Substantia nigra (tissue), 51 donors: ENCODE measurements at places on chromosomes 11 and 22.

DNA sequence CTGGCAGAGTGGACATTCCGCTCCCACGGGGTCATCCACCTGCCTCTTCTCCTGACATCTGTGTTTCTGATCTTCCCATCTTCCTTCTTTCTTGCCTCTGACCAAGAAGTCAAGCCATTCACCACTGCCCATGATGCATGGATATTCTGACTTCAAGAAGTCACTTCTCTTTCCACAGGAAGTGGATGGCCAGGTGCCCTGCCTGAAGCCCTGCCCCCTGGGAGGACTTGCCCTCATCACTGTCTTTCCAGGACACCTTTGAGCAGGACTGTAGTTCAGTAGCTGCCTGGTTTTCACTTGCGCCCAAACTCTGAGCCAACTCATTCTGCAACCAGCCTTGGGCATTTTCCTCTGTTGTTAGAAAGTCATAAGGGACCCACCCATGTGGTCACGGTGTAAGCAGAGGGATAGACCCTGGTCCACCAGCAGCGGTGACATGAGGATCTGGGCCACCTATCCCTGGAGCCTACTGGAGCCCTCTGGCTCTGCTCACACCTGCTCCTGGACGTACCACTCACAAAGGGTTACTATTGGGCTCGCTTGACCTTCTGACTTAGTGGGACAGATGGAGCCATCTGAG lies 6.9 kb downstream of the CYTH4 start:
- DNase-seq = no peak

DNA sequence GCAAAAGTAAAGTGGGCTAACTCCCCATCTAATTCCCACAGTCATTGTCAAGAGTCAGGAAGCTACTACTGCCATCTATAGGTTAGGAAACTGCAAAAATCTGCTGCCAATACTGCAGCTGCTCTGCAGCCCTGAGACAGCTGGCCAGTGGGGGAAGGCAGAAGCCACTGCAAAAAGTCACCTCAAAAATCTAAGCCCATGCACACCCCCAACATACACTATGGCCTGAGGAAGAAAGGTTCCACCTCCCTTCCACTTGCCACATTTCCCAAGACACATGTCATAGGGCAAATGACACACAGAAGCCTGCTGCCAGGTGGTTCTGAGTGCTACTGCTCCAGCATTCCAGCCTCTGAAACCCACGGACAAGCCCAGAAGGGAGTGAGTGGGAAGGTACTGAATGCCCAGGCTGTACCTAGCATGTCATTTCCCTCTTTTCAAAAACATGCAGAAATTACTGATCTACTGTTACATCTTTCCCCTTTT lies 36.9 kb downstream of the DGCR2 start:
- DNase-seq = no peak

GRCh38 chr22:40659166-40659565 lies 20.1 kb upstream of the MCHR1 start:
- DNase-seq = no peak

GRCh38 chr11:106724293-106724892 lies 293.9 kb downstream of the GUCY1A2 start:
- DNase-seq = no peak

DNA sequence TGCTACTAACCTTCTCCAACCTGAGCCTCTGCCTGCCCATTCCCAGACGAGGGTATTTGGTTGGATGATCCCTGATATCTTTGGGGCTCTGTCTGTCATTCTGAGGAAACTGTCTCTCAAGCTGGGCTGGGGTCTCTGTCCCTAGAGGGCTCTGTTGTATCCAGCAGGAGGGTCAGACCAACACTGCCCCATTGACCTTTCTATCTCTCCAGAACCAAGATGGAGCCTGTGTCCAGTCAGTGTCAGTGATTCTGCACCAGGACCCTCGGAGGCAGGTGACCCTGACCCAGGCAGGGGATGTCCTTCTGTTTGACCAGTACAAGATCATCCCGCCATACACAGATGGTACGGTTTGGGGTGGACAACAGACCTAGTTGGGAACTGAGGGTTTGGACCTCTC lies 21.9 kb downstream of the OTOG start:
- DNase-seq = no peak

DNA sequence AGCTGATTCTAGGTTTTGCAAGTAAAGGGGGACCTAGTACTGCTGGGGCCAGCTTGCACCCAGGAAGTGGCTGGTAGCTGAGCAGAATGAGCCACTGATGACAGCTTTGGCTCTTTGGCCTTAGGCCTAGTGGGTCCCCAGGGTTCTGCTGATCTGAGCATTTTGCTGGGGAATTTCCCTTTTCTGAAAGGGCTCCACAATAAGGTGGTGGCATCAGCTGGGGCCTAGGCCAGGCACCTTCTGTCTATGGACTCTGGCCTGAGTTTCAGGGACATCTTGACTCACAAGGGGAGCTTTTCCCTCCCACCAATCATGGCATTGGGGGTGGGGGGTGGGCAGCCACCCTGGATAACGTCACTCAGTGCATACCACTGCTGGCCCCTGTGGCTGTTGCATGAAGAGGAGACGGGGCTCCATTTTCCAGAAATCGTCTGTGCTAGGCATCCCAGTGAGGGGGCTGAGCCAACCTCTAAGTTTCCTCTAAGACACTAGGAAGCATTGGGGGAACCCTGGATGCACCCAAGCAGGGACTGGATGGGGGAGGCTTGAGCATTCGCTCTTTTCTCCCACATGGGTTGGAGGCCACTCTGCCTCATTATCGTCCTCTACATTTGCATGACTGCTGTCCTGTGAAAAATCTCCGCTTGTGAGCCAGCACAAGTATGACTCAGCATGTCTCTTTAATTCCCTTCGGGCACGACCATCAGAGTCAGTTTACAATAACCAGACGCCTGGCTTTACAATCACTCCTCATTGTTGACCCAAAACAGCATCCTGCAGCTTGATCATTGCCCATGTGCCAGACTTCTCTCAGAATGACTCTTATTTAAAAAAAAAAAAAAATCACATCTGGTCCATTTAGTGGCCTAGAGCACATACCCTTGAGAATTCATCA lies 145.0 kb upstream of the THY1 start:
- no peak for DNase-seq

DNA sequence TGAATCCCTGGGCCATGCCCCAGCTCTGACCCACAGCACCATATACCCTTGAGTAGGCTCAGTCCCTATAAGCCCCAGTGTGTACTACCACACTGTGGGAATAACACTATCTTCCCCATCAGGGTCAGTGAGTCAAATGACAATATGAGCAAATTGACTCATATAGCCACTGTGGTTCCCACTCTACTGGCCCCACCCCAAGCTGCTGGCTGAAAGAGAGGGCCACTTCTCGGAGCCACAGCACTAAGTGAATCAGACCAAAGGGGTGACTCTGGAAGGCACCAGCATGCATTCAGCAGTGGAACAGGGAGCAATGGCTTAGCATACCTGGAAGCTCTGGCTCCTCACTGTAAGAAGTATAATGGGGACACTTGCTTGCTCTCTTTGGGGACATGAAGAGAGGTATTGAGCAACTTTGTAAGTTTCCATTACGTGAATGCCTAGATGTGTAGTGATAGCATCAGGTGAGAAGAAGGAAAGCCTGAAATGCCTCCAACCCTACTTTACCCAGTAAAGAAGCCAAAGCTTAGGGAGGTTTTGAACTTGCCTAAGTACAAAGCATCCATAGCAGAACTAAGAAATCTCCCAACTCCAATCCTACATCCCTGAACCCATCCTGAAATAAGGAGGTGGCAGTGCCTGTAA lies 13.5 kb downstream of the CD59 start:
- DNase-seq = no peak

DNA sequence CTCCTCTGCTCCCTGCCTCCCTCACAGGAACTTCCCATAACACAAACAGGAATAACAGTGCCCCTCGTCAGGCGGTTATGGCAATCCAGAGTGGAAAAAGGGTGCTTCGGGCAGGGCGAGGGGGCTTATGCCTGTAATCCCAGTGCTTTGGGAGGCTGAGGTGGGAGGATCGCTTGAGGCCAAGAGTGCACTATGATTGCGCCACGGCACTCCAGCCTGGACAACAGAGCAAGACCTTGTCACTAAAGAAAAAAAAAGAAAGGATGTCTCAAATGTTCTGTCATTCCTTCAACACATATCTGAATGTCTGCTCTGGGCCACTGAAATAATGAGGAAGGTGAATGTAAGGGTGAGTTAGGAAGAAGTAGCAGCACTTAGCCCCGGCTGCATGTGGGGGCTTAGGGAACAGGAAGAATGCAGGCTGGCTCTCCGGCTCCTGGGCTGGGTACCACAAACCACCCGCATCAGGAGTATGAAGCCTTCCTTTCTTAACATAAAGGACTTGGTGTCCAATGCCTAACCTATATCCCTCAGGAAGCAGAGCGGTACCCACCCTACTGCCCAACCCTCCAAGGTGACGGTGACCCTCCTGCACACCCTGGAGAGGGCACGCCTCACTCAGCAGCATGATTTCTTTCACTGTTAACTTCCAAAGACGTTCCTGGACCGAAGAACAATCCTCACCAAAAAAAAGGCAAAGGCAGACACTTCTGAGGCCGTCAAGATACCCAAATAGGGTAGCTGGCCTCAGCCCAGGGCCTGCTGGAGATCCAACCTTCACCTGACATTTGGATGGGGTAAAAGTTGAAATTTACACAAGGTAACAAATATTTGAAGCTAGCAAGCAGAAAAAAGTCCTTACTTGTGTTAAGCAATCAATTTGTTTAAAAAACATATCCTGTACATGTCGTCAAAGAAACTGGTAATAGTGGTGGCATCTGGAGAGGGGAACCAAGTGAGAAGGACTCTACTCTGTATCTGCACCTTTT lies 3.8 kb downstream of the CPT1A start:
- no peak for DNase-seq

DNA sequence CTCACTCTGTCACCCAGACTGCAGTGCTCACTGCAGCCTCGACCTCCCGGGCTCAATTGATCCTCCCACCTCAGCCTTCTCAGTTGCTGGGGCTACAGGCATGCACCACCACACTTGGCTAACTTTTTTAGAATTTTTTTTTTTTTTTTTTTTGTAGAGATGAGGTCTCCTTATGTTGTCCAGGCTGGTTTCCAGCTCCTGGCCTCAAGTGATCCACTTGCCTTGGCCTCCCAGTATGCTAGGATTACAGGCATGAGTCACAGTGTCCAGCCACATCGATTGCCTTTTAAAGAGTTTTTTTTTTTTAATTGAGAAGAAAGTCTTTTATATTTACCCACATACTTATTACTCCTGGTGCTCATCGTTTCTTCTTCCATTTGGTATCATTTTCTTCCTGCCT lies 30.0 kb downstream of the PARVG start:
- no peak for DNase-seq

GRCh38 chr11:47052165-47052564 lies 115.6 kb downstream of the CSTPP1 start:
- no peak for DNase-seq

DNA sequence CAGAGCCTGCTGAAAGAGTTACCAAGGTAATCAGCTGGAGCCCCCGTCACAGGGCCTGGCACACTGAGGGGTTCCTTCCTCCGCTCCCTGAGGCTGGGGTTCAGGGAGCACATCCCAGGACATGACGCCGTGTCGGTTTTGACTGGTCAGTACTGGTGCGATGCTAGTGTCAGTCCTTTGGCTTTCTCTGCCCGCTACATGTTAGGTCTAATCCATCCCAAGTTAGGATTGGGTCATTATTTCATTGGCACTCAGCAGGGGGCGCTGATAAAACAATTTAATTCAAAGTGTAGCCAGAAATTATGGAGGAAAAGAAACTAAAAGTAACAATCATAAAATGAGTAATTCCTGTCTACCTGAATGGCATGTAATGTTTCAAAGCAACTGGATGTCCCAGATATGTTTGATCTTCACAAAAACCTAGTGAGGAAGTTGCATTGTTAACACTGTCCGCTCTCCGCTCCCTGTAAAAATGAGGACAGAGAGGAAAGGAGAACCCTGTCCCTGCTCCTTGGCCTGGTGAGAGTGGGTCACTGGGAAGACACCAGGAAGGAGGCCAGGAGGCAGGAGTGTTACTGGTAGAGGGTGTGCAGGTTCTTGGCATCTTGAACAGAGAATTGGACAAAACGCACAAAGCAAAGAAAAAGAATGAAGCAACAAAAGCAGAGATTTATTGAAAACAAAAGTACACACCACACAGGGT lies 27.1 kb downstream of the TSKU start:
- DNase-seq = no peak

- DNase-seq = no peak
Observed at GRCh38 chr11:27234043-27234668, 128.9 kb downstream of the CCDC34 start.

- no peak for DNase-seq
Observed at GRCh38 chr11:26618441-26618840, 46.4 kb upstream of the MUC15 start.
